T-cell (primary cell): ENCODE measurements at places on chromosomes 13 and 19. TPM values are rescaled to one million over a fixed set of nuclear protein-coding genes. Genes with fewer than 3 reads are reported as not detected.

GRCh38 chr13:49367640-49368422 is 76.0 kb downstream of the CAB39L start:
- no peak for DNase-seq

- DNase-seq = no peak
These were observed 256 bp downstream of the MICOS13 start for GRCh38 chr19:5680084-5680436.

DNA sequence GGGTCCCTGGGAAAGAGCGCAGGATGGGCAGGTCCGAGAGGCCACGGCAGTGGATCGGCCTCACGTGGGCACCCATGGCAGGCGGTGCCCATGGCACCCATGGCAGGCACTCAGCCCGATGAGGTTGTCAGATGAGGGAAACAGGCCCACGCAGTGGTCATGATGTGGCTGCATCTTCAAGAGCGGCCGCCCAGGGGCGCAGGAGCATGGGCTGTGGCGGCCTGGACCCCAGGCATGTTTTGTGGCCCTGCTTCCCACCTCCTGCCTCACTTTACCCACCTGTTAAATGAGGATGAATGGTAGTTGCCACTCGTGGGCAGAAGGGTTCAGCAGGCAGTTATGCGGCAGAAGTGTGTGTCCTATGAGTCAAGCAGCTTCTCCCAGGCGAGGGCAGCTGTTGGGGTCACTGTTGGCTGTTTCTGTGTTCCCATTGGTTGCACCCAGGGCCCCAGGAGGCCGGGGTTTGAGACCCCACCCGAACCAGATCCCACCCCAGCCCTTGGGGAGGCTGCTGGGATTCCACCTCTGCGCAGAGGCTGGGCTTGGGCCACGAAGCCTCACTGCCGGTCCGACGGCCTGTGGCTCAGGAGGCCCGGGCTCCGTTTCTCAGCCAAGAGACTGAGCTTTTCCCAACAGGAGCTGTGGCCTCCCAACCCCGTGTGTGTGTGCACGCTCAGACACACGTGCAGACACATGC is 30.0 kb downstream of the CSNK1G2 start:
- DNase-seq = no peak

DNA sequence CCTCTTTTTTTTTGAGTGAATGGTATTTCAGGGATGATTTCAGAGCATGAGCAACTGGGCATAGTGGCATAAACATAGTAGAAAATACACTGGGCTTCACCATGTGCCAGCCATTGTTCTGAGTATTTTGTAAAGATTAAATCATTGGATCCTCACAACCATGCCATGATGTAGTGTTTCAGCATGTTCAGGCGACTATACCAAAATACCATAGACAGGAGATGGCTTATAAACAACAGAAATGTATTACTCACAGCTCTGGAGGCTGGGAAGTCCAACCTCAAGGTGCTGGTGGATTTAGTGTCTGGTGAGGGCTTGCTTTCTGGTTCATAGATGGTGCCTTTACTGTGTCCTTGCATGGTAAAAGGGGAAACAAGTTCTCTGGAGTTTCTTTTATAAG is 101.5 kb upstream of the KL start:
- DNase-seq = no peak

- DNase-seq = no peak
These were observed 89.1 kb downstream of the COL4A1 start for GRCh38 chr13:110217811-110218210.

DIRAS1 gene
- total RNA-seq = 0.70 TPM

LMTK3 gene
- 24.0 TPM for total RNA-seq
